ENCODE measurements at places on chromosomes 12 and 14.

DNA sequence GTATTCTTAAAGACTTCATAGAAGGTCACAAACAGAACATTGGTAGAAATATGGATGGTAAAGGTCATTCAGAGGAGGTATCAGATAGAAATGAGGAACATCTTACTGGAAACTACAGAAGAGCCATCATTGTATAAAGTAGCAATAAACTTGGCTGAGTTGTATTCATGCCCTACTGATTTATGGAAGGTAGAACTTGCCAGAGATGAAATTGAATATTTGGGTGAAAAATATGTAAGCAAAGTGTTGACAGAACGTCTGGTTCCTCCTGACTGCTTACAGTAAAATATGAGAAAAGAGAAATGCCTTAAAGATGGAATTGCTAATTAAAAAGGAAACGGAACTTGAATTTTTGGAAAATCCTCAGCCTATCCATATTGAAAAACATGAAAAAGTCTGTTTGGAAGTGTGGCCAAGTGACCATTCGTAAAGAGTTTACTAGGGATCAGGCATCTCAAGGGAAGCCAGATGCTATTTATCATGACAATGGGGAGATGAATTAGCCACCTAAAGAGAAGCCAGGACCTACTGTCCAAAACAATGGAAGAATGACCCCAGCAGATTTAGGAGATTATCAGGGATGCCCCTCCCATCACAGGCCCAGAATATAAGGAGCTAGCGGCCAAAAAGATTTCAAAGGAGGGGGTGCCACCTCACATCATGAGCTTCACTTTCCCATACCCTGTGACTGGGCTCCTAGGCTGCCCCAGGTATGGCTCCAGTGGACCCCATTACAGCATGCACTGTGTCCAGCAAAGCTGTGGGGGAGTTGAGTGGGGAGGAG is 189.3 kb downstream of the ITPR2 start:
- no peaks in the 10 kb centered on the region for H3K36me3 ChIP-seq
- DNase-seq: no peak
- H3K4me1 ChIP-seq: no peaks in the 10 kb centered on the region
- H3K27ac ChIP-seq: no peak overlapping the region

DNA sequence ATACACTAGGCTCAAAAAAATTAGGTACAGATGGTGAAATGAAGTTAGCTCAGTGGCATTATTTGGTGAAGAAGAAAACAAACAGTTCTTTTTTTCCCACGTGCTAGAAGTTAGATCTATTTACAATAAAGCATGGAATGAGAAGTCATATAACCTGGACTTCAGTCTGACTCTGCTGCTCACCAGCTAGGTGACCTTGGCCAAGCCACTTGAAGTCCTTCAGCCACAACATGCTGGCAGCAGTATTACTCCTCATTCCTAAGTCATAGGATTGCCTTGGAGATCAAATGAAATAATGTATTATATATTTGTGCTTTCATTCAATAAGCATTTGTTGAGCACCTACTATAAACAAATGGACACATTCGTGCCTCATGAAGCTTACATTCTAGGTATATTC is 45.2 kb downstream of the PTHLH start:
- no peak overlapping the region for H3K4me3 ChIP-seq
- no peaks in the 10 kb centered on the region for H3K36me3 ChIP-seq
- DNase-seq: no peak
- H3K4me1 ChIP-seq: no peaks in the 10 kb centered on the region
- H3K27me3 ChIP-seq: no peaks in the 10 kb centered on the region
- H3K27ac ChIP-seq: no peak overlapping the region

DNA sequence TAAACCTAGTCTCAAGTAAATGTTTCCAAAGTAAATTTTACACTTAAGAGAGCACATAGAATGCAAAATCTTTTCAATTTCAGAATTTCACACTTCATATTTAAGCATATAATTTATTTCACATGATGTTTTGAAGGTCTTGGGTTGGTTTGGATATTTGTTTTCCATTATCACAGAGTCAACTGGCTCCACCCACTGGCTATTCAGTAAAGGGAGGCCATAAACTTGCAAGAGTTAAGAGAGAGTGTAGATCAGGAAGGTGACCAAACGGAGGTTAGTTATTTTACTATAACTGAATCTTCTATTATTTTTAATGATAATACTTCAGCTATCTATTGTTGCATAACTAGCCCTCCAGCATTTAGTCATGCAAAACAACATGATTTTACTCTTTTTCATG is 6.2 kb upstream of the CPNE8 start:
- no peak for DNase-seq
- no peaks in the 10 kb centered on the region for H3K36me3 ChIP-seq
- no peaks in the 10 kb centered on the region for H3K27me3 ChIP-seq
- no peak overlapping the region for H3K4me3 ChIP-seq

DNA sequence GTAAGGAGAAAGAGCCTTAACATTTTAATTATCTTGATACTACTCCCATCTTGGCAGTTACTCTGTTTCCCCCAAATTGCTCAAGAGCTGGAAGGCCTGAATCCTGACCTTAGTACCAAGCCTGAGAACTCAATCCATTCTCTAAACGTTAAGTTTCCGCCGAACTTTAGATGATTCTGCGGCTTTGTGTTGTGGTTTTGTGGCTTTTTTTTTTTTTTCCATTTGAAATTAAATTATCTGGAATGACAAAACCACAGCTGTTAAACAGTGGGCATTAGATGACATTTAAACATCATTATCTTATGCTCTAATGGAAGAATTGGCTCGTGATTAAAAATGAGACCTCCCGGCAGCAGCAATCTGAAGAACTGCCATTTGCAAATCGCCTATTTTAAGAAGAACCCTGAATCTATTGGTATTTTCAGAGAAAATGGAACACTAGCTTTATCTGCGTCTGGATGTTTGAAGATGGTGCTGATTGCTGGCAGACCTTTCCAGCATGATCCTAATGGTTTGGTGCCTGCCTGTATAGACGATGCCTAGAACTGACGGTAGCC is 38.4 kb downstream of the TMEM132C start:
- DNase-seq: no peak
- H3K36me3 ChIP-seq: no peaks in the 10 kb centered on the region
- H3K4me3 ChIP-seq: no peak overlapping the region
- no peaks in the 10 kb centered on the region for H3K27me3 ChIP-seq
- H3K4me1 ChIP-seq: no peaks in the 10 kb centered on the region

DNA sequence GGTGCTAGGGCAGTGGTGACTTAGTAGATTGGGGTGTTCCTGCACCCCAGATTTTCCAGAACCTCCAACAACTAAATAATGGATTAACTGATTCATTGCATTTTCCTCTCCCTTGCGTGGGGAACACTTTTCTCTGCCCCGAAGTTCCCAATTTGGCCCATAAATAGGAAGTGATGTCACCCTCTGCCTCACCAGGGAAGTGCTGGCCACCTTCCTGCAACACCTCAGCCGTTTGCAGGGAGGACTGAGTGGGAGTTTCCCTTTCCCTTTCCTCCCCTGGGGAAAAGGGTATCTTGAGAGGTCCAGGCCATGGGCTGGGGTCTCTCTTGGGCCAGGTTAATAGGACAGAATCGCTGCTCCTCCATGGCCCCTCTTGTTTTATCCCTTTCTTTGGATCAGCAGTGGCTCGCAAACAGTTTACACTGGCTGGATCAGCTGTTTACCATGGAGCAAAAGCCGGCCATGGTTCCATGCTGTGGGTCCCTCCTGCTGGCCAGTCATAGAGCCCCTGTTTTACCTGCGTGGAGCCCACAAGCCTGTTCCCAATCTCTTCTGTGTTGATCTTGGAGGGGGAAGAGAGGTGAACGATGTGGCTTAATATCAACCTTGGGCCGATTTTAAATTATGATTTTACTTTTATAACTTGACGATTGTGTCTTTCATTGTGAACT is 91.6 kb upstream of the VRK1 start:
- no peaks in the 10 kb centered on the region for H3K27me3 ChIP-seq
- DNase-seq: no peak
- no peak overlapping the region for H3K4me3 ChIP-seq
- H3K27ac ChIP-seq: no peak overlapping the region

GRCh38 chr12:32569259-32569658 is 109.8 kb upstream of the DNM1L start:
- H3K27me3 ChIP-seq: no peaks in the 10 kb centered on the region
- peaks cover 34% of the 10 kb centered on the region for H3K4me1 ChIP-seq
- no peak for DNase-seq
- H3K27ac ChIP-seq: peak overlapping the region; percentile 87
- peaks cover 13% of the 10 kb centered on the region for H3K36me3 ChIP-seq

DNA sequence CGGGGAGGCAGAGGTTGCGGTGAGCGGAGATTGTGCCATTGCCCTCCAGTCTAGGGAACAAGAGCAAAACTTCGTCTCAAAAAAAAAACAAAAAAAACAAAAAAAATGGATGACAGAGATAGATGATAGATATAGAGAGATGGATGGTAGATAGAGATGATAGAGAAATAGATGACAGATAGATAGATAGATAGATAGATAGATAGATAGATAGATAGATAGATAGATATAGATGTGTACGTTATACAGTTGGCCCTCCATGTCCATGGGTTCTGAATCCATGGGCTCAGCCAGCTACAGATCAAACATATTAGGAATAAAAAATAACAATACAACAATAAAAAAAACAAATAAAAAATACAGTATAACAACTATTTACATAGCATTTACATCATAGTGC is 12.8 kb upstream of the SLC25A3 start:
- no peak for DNase-seq
- H3K4me1 ChIP-seq: no peaks in the 10 kb centered on the region
- H3K4me3 ChIP-seq: no peak overlapping the region
- H3K27ac ChIP-seq: no peak overlapping the region

- no peak for DNase-seq
- H3K27ac ChIP-seq: no peak overlapping the region
- peaks cover 9% of the 10 kb centered on the region for H3K4me1 ChIP-seq
These were observed 641 bp downstream of the LRRC43 start for GRCh38 chr12:122183588-122183940.

- no peak overlapping the region for H3K27ac ChIP-seq
- no peaks in the 10 kb centered on the region for H3K27me3 ChIP-seq
- H3K4me1 ChIP-seq: no peaks in the 10 kb centered on the region
These were observed 239.3 kb downstream of the TRHDE start for GRCh38 chr12:72511498-72511897.

DNA sequence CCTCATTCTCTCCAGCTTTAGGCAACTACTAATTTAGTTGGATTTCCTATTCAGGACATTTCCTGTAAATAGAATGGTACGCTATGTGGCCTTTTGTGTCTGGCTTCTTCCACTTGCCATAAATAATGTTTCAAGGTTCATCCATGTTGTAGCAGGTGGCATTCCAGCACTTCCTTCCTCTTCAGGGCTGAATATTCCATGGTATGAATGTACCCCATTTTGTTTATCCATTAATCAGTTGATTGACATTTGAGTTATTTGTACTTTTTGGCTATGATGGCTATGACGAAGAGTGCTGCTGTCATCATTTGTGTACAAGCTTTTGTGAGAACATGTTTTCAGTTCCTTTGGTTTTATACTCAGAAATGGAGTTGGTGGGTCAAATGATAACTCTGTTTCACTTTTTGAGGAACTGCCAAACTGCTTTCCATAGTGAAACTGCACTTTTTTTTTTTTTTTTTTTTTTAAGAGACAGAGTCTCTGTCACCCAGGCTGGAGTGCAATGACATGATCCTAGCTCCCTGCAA is 6.5 kb upstream of the CDK2AP1 start:
- no peak overlapping the region for H3K27ac ChIP-seq
- no peaks in the 10 kb centered on the region for H3K4me1 ChIP-seq
- no peaks in the 10 kb centered on the region for H3K36me3 ChIP-seq
- no peaks in the 10 kb centered on the region for H3K27me3 ChIP-seq

DNA sequence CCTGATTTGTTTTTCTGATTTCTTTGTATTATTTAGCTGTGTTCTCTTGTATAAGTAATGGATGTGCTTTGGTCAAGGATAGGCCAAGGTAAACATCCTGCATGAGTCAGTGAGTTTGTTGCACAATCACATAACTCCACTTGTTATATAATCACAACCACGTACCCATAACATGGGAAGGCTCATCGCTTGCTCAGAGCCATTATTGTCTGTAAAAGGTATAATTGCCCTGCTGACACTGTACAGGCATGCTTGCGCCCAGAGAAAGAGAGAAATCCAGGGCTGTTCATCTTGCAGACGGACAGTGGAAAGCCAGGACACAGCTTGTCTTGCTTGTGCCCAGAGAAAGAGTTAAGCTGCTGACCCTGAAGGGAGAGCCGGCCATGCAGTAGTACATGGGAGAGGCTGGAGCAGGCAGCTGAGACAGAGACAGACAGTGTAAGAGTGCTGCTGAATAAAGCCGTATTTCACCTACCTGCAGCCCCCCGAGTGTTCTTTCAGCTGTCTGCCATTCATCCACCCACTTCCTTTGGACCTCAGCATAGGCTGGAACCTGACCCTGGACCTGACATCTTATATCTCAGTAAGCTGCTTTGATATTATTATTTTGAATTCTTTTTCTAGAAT is 174.7 kb upstream of the DAAM1 start:
- H3K27me3 ChIP-seq: no peaks in the 10 kb centered on the region
- no peak for DNase-seq
- peaks cover 3% of the 10 kb centered on the region for H3K4me1 ChIP-seq
- no peak overlapping the region for H3K4me3 ChIP-seq
- H3K27ac ChIP-seq: no peak overlapping the region

DNA sequence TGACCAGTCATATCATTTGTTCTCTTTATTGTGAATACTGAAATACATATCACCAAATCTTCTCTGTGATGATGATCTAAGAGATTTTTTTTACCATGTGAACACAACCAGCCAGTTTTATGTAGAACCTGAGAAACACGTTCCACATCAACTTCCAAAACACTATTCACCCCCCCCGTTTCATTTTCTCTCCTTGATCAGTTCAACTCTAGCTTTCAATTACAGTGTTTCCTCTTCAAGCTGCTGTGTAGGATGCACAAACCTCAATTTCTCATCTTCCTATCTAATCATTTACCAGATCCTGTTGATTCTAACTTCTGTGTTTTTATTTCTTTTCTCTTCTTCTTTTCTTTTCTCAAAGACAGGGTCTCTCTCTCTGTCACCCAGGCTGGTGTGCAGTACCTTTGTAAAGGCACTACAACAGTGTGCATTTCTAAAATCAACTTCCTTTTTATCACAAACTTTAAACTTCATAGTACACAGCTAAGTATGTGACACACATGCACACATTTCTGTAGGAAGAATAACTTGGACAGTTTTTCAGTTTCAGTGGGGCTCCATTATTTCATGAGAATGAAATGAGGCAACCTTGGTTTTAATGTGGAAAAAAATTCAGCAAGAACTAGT is 149.9 kb upstream of the FBXO33 start:
- H3K4me1 ChIP-seq: no peaks in the 10 kb centered on the region
- no peaks in the 10 kb centered on the region for H3K27me3 ChIP-seq

All from RWPE2 (cell line).